NK-92 treated with Interleukin-12 subunit alpha and Interleukin-12 subunit beta, amount 100 ng/mL, for 24 hours (cell line): ENCODE measurements at places on chromosomes 1 and 21.

DNA sequence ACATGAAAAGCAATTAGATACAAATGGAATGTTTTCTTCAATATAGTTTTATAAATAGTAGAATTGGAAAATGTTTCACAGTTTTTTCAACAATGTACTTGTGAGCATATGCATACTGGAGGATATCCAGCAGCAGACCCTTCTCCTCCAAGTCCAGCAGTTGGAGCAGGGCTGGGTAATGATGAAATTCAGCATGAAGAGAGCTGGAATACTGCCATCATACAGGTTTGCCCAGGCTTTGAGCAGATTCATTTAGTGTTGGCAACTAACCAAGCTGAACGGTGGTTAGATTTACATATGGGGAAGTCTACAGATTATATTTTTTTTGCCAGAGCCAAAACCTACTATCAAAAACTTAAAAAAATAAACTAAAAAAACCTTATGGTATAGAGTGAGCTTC, 38.3 kb downstream of the WDR3 start:
- no peak for DNase-seq

DNA sequence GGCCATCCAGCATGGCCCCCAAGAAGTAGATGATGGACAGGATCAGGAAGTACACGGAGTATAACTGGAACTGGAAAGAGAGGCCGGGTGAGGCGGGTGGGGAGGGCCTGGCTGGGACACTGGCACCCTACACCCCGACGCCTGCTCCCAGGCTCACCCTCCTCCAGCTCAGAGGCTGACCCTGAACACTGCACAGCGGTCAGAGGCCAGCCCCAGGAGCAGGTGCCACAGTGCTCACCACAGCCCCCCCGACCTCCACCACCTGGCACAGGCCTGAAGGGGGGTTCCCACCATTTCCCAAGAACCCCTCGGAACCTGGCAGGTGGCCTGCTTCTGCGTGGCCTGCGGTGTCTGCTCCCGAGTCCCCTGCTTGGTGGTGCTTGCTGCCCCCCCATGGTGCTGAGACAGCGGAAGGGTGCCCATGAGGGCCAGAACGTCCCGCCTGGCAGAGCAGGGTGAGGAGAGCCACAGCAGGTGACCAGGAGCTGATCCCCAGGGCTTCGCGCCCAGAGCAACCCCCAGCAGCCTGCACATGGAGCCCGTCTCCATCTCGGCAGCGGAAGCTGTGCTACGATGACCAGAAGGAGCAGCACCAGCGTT, 26.1 kb downstream of the SLC19A1 start:
- no peak for DNase-seq

DNA sequence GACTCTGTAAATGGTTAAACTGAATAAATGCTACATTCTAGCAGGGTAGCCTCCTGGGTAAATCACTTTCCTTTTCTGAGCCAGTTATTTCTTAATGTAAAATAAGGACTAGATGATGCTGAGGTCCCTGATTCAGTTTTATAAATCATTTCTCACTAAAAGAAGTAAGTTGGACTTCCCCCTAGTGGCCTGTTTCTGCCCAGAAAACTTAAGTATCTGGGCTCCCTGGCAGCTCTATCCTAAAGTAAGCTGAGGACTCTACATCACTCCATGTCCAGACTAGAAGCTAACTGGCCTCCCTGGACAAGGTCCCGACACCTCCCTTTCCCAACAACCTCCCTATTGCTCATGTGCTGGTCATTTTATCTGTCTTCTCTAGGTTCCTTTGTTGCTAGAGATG, 3.0 kb downstream of the GPN2 start:
- no peak for DNase-seq

DNA sequence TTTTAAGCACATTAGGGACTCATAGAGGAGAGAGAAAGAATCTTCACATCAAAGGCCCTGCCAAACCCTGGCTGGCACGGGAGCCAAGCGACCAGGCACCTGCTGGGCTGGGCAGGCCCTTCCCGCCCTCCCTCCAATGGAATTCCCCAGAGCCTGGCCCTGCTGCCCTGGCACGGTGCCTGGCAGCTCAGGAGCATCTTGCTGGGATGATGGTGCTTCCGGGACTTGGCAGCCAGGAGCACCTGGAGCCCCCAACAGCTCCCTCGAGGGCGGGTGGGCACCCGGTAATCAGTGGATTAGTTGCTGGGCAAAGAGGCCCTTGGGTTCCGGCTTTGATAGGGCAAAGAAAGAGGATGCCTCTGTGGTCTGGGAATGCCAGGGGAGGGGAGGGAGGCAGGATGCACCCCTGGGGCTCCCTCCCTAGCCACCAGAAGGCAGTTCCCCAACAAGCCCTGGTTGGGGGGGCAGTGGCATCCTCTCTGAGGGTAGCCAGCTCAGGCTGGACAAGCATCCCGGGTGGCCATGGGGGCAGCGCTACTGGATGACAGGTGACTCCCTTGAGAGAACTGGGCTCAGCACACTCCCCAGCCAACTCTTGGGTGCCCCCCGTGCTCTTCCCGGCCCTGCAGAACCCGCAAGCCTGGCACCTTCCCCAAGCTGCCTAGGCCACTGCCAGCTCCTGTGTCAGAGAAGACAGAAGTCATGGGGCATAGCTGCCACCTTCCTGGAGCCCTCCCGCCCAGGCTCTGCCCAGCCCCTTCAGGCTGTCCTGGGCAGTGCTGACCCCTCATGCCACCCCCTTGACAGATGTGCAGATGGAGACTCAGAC, 26.4 kb downstream of the KRTAP10-1 start:
- DNase-seq: no peak

DNA sequence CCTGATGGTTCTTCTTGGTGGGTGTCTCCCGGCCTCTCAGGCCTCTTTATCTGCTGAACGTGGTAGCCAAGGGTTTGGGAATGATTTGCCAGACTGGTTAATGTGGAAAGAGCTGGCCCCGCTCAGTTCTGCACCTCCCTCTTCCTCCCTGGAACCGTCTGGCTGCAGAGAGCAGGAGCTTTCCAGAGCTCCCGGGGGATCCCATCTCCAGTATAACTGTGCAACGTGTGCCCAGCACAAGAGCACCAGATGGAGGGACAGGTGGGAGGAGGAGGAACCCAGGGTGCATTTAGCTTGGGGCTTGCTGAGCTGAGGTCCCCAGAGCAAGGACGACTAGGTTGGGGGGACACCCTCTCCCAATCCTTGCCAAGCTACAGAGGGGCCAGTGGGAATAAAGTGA, 5.0 kb downstream of the TFF1 start:
- no peak for DNase-seq

GRCh38 chr1:71667216-71667615, 586.4 kb upstream of the ZRANB2 start:
- no peak for DNase-seq

DNA sequence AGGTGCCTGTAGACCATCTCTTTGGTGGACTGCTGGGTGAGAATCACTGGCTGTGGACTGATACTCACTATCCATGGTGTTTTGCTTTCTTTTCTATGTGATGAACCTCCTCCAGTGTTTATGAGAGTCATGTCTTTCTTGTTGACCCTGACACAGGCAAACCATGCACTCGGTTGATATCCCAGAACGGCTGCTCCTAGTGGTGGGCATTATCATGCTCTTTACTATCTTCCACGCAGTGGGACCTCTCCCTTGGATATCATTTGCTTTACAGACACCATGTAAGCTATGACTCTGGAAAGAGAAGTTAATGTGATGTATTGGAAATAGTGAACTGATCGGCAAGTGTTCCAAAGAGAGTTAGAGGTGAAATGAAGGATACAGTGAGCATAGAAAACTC, 1455.6 kb downstream of the BRINP3 start:
- no peak for DNase-seq

- no peak for DNase-seq
Observed at GRCh38 chr21:14403681-14404318, 20.9 kb upstream of the HSPA13 start.

GRCh38 chr1:182485861-182486260, 35.9 kb downstream of the RGSL1 start:
- no peak for DNase-seq

DNA sequence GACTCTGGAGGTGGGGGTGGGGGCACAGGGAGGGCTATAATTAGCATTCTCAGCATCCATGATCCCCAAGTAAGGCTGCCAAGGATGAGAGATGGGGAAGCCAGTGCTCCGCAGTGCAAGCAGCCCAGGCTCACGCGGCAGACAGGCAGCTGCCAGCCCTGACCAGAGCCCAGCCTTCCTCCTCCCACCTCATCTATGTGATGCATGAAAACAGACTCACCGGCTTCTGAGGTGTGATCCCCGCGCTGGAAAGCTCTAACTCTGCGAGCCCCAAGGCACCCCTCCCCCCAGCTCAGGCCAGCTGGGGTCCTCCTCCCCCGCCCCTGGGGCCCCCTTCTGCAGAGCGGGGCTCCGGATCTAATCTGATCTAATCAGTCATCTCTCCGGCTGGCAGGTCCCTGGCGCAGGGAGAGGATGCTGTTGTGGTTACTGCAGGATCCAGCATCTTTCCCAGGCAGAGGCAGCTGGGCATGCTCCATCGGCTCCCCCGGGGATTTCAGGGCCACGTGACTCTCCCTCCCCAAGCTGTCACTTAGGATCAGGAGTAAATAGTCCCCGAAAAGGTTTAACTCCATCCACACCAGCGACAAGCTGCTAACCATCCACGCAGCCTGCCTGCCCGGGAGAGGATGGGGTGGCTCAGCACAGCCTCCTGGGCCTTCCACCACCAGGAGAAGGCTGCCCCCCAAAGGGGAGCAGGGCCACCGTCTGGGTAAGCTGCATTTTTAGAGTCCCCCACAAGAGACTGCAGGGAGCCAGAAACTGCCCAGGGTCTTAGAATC, at the start of gene PLEKHA6:
Gene PLEKHA6 (minus strand): TSS at position 456 of the 782 bp plus-strand sequence. CDS start 86,202 bp downstream, outside the sequence.
- no peak for DNase-seq

DNA sequence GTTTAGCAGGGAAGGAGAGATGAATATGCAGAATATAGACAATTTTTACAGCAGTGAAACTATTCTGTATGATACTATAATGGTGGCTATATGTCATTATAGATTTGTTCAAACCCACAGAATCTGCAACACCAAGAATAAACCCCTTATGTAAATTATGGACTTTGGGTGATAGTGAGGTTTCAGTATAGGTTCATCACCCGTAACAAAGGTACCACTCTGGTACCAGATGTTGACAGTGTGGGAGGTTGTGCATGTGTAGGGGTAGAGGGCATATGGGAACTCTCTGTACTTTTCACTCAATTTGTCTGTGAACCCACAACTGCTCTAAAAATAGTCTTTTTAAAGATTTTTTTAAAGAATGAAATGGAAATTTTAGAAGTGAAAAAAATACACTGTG, 29.9 kb upstream of the PRDX6 start:
- no peak for DNase-seq

DNA sequence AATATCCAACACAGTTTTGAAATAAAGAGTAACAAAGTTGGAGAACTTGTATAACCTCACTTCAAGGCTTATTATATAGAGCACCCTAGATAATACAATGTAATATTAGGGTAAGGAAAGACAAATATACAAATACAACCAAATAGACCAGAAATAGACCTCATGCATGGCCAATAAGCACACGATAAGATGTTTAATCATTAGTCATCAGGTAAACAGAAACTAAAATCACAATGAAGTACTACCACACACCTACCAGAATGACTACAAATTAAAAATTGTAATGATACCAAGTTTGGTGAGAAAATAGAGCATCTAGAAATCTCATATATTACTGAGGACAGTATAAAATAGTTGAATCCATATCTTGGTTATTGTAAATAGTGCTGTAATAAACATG, 20.3 kb upstream of the CTTNBP2NL start:
- no peak for DNase-seq

DNA sequence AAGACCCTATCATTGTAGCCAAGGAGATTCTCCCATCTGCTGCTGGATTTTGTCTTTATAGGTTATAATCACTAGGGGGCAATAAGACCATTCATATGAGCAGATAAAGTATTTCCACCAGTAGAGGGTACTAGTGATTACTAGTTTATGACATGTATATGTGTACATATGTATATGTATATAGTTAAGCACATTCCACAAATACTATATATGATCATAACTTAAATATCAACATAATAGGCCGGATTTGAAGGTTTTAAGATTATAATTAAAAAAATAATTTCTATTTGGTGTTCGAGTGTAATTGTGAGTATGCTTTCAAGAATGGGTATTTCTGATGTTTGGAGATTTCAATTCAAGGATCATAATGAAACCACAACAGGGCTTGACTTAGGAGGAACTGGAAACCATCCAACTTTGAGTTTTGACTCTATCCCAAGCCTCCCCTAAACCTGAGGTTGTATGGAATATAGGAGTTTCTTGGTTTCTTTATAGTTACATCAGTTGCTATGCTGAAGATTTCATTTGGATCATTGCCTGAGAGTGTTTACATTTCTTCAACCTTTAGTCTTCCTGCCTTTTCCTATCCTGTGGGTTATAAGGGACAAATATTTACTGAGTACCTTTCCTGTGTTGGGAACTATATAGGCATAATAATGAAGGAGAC, 16.9 kb downstream of the TCEANC2 start:
- no peak for DNase-seq

DNA sequence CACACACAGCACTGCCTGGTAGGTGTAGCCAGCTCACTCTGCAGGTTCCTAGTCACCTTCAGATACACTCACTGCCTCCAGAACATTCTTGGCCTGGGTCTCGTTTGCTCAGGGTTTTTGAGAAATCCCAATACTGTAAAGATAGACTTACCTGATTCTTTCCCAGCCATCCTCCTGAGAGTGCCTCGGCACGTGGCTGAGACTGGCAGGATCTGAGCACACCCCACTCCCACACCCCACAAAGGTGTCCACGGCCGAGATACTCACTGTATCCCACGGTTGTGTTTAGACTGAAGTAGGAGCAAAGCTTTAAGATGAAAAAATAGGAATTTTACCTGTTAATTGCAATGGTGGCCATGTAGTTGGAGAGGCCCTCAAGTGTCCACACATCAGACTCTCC, 33.4 kb downstream of the SNAP47 start:
- DNase-seq: no peak

DNA sequence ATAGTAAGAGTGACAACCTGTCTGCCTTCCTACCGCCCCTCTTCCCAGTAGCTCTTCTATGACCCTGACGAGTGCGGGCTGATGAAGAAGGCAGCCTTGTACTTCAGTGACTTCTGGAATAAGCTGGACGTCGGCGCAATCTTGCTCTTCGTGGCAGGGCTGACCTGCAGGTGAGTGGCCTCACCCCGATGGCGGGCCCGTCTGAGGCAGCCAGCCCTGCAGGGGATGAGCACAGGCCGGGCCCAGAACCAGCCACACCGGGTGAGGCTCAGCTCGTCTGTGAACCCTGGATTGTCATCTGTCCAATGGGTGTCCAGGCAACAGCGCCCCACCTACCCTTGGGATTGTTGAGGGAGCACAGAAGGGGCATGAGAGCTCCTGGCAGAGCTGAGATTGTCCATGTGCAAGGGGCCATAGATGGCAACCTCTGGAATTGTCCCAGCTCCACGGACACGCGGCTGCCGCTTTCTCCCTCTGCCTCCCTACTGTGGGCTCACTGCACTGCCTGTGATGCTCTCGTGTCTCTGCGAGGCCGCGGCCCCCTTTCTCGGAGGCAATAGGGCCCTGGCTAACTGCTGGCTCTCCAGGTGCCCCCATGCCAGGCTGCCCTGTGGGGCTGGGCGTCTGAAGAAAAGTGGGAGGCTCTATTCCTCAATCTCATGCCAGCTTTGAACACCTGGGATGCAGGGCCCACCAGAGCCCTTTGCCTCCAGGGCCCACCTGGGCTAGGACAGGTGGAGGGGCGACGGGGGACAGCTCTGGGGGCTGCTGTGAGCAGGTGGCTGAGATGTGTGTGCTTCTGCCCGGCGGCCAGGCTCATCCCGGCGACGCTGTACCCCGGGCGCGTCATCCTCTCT, 50.0 kb upstream of the LRRC3 start:
- no peak for DNase-seq
